Fibroblast of lung (primary cell): ENCODE measurements at places on chromosomes 3 and 15. TPM values are rescaled to one million over a fixed set of nuclear protein-coding genes. Genes with fewer than 3 reads are reported as not detected.

DNA sequence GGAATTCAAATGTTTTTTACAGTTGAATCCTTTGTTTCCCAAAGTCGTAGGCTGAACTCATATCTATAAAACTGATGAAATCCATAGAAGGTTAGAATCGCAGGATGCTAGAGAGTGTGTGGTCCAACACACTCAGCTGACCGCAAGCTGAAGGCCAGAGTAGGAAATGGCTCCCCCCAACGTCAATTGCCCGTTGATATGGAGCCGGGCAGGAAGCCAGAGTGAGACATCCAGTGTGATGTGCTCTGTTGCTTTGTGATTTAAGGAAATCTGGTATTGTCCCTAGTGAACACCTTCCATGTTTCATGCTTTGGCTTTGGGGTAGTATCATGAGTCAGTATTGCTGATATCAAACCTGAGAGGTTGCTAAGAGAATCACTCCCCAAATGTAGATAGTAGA, 5.8 kb upstream of the MEX3B start:
- DNase-seq: peak; percentile 59

- DNase-seq: no peak
These were observed 50.9 kb downstream of the HCN4 start for GRCh38 chr15:73317651-73318462.

- DNase-seq: no peak
These were observed 7.7 kb upstream of the KCTD6 start for GRCh38 chr3:58484045-58484721.

The MBD4 gene
- 35.2 and 35.5 TPM in 2 replicates for total RNA-seq

GRCh38 chr3:182861348-182861747, 68.0 kb downstream of the ATP11B start:
- no peak for DNase-seq

The PATL2 gene
- 0.77 and 1.3 TPM in 2 replicates for total RNA-seq

DNA sequence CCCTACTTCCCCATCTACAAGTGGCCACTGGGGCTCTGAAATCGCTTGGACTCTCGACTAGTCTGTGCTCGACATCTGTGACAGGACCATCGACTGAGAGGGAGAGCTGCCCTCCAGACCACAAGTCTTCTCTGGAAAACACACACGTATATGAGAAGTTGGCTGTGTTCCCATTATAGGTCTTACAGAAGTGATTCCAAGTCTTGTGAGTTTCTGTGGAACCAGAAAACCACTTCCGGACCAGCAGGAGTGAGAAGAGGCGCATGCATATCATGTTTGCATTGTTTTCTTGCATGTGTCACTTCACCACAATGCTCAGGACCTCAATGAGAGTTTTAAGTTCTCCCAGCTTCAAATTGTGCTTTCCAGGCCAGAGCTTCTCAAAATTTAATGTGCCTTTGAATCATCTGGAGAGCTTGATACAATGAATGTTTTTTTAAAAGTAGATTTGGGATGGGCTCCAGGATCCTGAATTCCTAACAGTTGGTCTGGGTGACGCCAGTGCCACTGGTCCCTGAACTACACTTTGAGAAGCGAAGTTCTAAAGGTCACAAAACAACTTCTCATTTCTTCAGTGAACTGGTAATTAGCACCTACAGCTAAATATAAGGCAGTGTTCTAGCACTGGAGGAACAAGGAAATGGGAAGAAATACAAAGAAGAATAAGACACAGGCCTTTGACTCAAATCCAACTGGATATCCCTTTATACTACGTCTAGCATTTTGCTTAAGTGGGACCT, 15.7 kb downstream of the LIPC start:
- peak; percentile 96 for DNase-seq

GRCh38 chr15:80769153-80769828, 9.9 kb upstream of the CEMIP start:
- no peak for DNase-seq

The CPN2 gene
- not detected in 2 replicates for total RNA-seq

The MAP1A gene
- 70.4 and 201 TPM in 2 replicates for total RNA-seq

The CCDC39 gene
- under 0.01 TPM in 2 replicates for total RNA-seq

The PLSCR2 gene
- total RNA-seq: 0.17 TPM in 1 of 2 replicates, not detected in the other

DNA sequence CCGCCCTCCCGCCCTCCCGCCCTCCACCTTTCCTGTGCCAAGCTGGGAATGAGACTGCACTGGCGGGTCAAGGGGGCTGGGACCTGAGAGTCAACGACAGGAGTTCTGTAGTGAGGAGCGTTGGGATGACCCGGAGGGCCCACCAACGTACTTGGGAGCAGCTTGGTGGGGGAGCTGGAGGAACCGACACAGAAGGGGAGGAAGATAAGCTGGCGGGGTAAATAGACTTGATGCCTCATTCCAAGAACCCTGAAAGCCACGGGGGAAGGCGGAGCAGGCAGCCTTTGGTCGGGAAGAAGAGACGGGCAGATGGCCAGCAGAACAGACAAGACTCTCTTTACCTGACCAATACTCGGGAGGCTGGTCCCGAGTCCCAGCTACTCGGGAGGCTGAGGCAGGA, 277 bp downstream of the FMN1 start:
- peak; percentile 8 for DNase-seq

- no peak for DNase-seq
These were observed 6.9 kb downstream of the ACVR2B start for GRCh38 chr3:38460377-38461270.

The NECTIN3 gene
- 45.2 and 58.1 TPM in 2 replicates for total RNA-seq

The GPR149 gene
- total RNA-seq: not detected in 2 replicates

DNA sequence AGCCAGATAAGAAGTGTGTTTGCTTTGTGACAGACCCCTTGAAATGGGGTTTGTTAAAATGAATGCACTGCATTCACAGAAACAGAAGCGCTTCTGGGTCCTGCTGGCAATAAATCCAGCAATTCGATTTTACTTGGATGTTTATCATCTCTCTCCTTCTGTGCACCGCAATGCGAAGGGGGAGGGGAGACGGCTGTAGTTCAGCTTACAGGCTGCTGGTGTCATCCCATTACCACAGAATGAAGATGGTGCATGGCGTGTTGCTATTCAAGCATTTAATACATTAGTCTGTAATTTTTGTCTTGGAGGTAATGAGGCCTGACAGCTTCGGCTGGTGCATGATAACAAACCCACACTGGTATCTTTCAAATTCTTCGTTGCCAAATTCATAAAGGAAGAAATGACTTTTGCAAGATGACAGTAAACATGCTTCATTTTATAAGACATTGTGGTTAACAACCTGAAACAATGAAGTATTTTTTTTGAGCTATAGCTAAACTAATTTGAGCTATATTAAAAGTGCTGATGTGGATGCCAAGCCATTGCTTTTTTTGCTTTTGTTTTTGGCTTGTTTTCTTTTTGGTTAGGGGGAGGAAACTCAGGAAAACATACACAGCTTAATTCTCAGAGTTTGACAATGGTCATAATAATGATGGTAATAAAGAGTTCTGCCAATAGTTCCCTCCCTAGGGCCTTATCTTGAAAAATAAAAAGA, 418.3 kb downstream of the OTOL1 start:
- peak; percentile 85 for DNase-seq

DNA sequence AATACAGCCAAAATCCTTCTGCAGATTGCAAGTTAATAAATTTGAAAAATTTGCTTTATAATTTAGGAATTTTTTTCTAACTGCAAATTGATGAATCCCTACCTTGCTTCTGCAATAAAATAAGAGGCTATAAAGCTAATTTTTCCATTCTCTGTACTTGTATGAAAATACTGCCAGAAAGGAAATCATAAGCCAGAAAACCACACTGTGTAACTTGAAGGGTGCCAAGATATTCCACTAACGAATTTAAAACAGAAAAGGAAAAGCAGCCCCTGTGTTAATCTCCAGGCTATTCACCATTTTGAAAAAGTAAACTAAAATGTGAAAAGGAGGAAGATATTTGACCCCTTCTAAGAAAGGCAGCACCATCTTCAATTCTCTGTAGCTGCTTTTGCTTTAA, 557.9 kb upstream of the ZNF385D start:
- DNase-seq: no peak

The PLSCR4 gene
- total RNA-seq: 25.7 and 36.7 TPM in 2 replicates
